Thoracic aorta endothelial cell (primary cell): ENCODE measurements at places on chromosomes 11 and 22. TPM values are rescaled to one million over a fixed set of nuclear protein-coding genes. Genes with fewer than 3 reads are reported as not detected.

The FIBIN gene
- total RNA-seq, result not detected in 2 replicates

The ANO9 gene
- under 0.01 TPM in 1 of 2 replicates, not detected in the other for total RNA-seq

The ESAM gene
- total RNA-seq, result 136 and 154 TPM in 2 replicates

The KCNQ1OT1 gene
- 2.5 and 2.8 TPM in 2 replicates for total RNA-seq

The FAM181B gene
- under 0.01 TPM in 2 replicates for total RNA-seq

The CREB3L1 gene
- 1.2 and 2.4 TPM in 2 replicates for total RNA-seq

The CTR9 gene
- 37.5 and 39.9 TPM in 2 replicates for total RNA-seq
